D721Med (cell line): ENCODE measurements at places on chromosomes 2 and 18.

GRCh38 chr2:211333377-211333776 is 777.0 kb downstream of the CPS1 start:
- no peak for DNase-seq

DNA sequence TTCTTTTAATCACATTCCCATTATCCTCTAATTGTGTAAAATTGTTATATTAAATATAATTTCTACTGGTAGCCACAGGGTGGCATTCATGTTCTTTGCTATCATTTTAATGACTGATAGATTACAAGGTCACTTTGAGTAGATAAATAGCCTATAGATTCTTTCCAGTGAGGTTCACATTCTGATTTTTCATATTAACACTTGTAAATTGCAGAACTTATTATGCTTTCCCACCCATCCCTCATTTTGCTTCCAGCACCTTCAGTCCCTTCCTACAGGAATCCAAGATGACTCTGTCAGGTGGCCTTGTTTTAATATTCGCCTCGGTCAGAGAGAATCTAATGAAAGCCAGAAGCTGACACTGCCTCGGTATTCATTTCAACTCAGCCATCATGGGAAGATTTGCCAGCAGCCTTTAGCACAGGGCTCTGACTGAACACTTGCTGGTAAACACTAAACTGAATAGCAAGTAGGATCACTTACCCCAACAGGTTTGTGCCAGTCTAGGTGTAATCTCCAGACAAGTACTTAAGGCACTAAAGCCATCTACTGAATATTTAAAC is 101.2 kb upstream of the FSHR start:
- no peak for DNase-seq

DNA sequence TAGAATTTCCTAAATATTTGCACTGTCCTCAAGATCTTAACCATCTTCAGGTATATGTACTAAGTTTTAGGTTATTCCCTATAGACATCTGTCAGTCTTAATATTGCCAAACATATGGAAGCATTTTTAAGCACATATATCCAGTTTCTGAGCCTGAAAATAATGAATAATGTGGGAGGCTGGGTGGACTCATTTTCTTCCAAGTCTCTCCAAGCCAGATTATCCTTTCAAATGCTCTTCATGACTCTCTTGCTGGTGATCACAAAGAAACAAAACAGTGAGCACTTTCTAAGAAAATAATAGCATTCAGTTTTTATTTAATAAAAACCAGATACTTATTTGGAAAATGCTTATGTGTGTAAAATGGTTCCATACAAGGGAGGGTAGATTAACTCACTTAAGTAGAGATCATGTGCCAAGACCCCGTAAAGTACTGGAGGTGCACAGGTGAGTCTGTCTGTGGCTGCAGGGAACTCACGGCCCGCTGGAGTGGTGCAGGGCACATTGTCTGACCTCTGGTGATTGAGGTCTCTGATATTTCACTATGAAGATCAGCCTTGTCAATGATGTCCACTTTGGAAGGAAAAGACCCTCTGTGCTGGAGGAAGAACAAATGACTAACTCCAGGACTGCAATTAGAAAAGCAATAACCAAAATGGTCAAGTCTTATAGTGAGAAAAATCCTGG is 161.6 kb downstream of the TMEM18 start:
- DNase-seq: no peak

GRCh38 chr2:197239434-197239833 is 71.1 kb downstream of the ANKRD44 start:
- no peak for DNase-seq

GRCh38 chr2:136375017-136375901 is 257.3 kb upstream of the CXCR4 start:
- no peak for DNase-seq

GRCh38 chr2:10546975-10547391 is 98.9 kb upstream of the ODC1 start:
- DNase-seq: no peak

DNA sequence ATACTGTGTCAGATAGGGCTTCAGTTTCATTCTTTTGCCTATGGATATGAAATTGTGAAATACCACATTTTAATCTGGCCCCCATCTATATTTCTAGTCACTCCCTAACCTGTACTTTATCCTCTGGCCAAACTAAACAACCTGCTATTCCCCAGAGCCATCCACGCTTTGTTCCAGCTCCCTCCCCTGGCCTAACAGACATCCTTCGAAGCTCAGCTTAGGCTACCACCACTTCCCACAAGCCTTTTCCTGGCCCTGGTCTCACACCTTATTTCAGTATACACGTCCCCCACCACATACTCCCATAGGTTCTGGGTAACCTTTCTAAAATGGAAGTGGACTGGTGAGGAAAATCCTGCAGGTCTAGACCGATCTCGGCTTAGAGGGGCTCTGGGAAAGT is 55.4 kb downstream of the MAP4K3 start:
- DNase-seq: no peak
